Kidney capillary endothelial cell (primary cell): ENCODE measurements at places on chromosomes 16 and 17.

- no peak for DNase-seq
Observed at GRCh38 chr17:75472119-75472518, 15.7 kb downstream of the TMEM94 start.

- DNase-seq = no peak
Observed at GRCh38 chr17:67679225-67679624, 38.5 kb upstream of the NOL11 start.

- DNase-seq = peak; percentile 93
Observed at GRCh38 chr17:8222630-8223355, 12.4 kb upstream of the AURKB start.

- no peak for DNase-seq
Observed at GRCh38 chr16:64900517-64900916, 221.3 kb downstream of the CDH11 start.

- DNase-seq = no peak
Observed at GRCh38 chr16:85753976-85754375, 3.1 kb upstream of the C16orf74 start.

DNA sequence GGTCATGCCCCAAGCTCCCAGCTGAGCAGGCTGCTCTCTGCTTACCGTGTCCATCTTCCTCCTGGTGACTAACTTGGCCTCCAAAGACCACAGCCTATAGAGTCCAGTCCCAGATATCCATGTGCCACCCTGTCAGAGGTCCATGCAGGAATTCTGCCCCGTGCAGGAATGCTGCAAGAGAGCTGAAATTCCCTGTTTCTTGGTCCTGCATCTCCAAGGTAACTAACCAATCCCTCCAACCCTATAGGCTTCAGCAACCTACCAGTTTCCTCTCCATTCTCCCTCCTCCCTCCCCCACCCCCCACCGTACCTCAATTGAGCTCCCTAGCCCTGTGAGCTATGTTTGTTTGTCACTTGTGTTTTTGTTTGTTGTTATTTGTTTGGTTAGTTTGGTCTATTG, 9.6 kb upstream of the MKS1 start:
- no peak for DNase-seq

GRCh38 chr17:82605939-82606600, 42.2 kb downstream of the WDR45B start:
- DNase-seq = no peak

DNA sequence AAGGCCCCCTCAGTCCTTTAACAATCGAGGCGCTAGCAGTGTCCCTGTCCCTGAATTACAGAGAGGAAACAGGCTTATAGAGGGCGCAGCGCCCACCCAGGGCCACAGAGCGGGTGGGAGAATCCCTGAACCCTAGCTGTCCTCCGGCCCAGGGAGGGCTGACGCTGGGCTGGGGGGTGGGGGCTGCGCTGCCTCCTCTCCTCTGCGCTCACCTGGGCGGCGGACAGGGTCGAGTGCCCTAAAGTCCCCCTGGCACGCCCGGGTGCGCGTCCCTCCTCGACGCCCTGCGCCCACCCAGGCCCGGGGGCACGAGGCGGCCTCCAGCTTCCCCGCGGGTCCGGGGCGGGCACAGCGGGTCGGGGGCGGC, 200.4 kb upstream of the N4BP1 start:
- DNase-seq = no peak

GRCh38 chr16:30658731-30659506, 688 bp downstream of the FBRS start:
- DNase-seq = peak; percentile 97

DNA sequence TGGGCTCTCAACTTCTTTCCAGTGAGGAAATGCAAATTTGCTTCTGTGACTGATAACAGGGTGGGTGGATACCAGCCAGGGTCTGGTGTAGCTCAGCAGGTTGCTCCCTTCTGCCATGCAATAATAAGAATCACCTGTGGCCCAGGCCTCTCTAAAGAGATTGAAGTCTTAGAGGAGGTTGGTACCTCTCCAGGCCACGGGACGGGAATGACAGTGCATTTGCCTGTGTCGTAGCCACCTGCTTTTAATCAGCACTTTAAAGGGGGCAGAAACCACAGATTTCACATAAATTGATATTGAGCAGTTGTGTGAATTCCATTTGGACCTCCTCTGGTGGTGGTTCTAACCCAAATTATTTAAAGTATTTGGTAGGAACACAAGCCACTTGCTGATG, 246.9 kb downstream of the PRKCA start:
- DNase-seq = no peak

- peak; percentile 38 for DNase-seq
Observed at GRCh38 chr16:67865318-67865717, 7.5 kb upstream of the EDC4 start.

DNA sequence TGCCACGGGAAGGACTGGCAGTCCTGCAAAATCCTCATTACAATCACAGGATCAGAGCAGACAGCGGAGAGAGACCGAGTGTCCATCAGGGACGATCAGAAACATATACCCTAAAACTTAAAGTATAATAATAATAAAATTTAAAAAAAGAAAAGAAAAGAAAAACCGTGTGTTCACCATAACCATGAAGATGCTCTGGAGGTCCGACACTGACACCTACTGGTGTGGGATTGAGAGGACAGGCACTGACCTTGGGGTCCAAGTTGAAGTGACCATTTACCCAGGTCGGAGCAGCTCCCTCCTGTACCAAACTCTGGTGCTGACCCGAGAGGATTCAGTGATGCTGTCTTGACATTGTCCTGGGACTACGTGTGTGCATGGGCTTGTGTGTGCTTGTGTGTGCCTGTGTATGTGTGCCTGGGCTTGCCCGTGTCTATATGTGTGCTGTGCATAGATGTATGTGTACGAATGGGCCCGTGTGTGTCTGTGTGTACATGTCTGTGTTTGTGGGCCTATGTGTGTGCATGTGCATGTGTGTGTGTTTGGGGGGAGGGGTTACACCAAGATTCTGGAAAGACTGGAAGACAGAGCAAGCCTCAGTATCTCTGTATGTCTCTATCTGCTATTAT, 10.0 kb upstream of the CD300LD start:
- peak; percentile 23 for DNase-seq
